Activated naive CD4-positive, alpha-beta T cell treated with anti-CD3 and anti-CD28 coated beads for 36 hours (primary cell): ENCODE measurements at places on chromosomes 5 and 9.
A peak's percentile ranks its signal among the peaks of the same experiment; 100 is the strongest.

DNA sequence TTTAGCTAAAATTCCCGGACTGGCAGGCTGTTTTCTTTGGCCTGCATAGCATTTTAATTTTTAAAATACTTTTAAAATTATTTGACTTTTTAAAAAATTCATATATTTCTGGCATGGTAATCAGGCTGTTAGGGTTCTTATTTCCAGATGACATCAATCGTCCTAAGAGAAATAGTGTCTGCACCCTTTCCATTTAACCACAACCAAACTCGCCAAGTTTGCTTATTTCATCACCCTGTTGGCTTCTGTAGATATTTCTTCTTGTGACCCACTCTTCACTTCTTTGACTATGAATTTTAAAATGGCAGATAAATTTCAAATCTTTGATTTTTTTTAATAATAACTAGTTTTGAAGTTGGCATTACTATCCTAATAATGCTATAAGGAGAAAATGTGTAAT, 675.7 kb upstream of the FTMT start:
- DNase-seq, result no peak

- no peak for DNase-seq
Observed at GRCh38 chr5:68046445-68046844, 169.1 kb upstream of the PIK3R1 start.

DNA sequence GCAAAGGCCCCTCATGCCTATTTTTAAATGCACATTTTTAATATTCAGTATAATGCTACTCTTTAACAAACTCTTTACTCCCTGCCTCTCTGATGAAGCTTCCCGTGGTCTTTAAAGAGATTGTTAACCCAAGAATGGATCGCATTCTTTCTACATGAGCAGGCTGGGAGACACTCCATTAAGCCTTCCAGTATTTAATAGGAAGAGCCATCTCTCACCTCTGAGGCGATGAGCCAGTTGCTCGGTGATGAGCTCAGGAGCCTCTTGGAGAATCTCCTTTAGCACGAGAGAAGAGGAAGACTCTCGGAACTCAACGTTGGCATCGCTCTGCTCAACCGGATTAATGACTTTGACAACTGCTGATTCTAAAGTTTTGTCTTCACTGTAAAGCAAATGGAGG, 59.6 kb downstream of the PRUNE2 start:
- DNase-seq, result no peak

DNA sequence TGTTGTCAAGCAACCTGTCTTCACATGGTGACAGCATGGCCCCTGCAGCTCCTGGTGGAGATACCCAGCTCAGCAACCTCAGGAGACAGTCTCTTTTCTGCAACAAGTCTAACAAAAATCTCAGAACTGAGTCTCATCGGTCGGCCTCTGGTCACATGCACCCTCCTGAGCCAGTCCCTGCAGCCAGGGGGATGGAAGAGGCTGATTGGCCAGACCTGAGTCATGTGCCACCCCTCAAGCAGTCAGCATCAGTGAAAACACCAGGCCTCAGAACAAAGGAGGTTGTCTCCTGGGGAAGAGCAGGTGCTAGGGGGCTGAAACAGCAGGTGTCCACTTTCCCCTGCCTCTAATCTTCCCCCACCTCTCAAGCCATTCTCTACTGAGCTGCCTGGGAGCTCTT, 54.4 kb downstream of the SMIM23 start:
- no peak for DNase-seq

DNA sequence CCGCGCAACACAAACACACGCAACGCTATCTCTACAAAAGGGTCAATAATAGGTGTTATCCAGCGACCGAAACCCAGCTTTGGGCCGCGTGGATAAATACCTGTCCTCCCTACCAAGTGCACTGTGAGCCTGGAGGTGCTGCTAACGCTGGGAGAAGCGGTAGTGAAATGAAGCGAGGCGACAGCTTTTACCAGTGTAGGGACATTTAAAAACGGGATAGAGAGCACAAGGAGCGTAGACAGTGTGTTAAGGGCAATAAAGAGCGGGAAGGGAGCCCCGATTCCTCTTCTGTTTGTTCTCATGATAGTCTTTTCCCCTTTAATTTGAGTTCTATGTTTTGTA, 421 bp upstream of the DEPDC1B start:
- no peak for DNase-seq

DNA sequence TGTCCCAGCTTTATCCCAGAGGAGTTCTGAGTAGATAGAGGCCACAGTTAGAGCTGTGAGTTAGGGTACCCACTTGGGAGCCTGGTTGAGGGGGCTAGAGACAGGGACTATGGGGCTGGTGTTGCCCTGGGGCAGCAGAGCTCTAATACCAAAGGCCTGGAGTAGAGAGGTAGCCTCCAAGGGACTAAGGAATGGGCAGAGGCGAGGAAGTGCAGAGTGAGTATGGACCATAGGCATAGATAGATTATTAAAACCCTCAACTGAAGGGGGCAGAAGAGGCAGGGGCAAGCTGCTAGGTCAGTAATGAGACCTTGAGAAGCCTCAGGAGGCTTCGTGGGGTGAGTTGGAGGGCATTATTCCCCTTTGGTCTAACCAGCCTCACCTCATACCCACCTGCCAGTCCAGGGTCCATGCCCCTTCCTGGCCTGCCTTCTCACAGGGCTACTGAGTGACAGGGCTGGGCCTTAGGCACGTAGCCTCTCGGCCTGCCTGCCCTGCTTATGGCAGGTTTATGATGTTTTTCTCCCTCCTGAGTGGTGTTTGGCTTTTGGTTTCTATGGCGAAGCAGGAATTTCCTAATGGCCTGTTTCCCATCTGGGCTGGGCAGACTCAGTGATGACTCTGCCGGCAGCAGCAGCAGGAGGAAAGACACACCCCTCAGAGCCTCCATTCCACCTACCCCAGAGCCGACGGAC, 8.0 kb downstream of the PDLIM4 start:
- DNase-seq, result peak; percentile 3

GRCh38 chr5:136047858-136048257, 19.1 kb downstream of the TGFBI start:
- DNase-seq, result no peak

DNA sequence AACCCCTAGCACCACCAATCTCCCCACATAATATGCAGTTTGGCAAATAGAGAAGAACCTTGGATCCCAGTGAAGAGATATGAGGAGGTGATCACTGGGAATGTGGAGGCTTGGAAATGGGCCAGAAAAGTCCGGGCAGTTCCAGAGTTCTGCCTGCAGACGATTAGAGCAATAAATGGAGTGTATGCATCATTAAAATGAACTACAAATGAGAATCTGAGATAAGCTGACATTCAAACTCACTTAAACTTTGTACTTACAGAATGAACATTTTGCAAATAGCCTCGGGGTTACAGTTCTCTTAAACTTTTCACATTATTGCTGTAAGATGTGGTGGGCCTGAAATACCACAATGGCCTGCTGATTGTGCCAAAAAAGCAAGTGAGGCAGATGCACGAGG, 23.0 kb upstream of the LHFPL2 start:
- DNase-seq, result no peak

DNA sequence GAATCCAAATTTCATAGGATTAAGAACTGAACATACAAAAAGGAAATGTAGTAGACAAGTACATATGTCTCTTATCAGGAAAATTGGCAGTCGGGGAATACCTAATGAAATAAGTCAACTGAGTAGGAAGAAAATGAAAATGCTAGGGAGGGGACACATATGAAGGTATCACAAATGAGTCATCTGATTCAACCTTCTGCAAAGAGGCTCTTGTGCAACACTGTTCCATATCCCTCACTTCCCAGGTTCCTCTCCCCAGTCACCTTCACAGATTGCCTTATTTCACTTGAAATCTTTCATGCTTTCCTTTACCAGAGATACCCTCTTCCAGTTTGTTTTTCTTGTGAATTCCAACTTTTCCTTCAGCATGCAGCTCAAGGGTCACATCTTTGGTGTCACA, 139.0 kb downstream of the RFX3 start:
- no peak for DNase-seq

GRCh38 chr9:96721731-96722429, 56.0 kb downstream of the ZNF510 start:
- DNase-seq, result no peak

- peak; percentile 88 for DNase-seq
Observed at GRCh38 chr9:137067860-137068538, 2.4 kb downstream of the SAPCD2 start.

- no peak for DNase-seq
Observed at GRCh38 chr5:141590127-141590526, 28.7 kb downstream of the DIAPH1 start.

- DNase-seq, result no peak
Observed at GRCh38 chr5:151186538-151186937, 29.0 kb upstream of the ANXA6 start.

DNA sequence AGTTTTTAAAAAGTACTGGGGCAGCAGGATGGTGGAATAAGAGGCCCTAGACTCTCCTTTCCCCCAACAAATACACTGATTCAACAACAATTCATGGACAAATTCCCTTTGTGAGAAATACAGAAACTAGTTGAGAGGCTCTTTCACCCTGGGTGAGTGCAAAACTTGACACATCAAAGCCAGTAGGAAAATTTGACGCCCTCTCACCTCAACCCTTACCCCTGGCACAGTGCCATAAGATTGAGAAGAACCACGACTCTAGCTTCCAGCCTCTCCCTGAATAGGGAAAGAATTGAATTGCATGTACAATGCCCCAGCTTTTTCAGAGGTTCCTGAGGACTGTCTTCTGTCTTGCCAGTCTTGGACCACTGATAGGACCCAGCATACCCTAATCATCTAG, 12.3 kb downstream of the KIF4B start:
- no peak for DNase-seq

GRCh38 chr5:149731617-149732323, 1.7 kb downstream of the PPARGC1B start:
- DNase-seq, result peak; percentile 90

GRCh38 chr5:110809006-110809405, 70.2 kb downstream of the SLC25A46 start:
- DNase-seq, result no peak

GRCh38 chr9:98555651-98556465, 152.9 kb downstream of the GABBR2 start:
- DNase-seq, result no peak
